DND-41 (cell line): ENCODE measurements at places on chromosomes 7 and 10.

GRCh38 chr10:103835096-103836050, 20.0 kb downstream of the SH3PXD2A start:
- DNase-seq = no peak

GRCh38 chr7:29988424-29989256, 961 bp downstream of the SCRN1 start:
- no peak for DNase-seq

DNA sequence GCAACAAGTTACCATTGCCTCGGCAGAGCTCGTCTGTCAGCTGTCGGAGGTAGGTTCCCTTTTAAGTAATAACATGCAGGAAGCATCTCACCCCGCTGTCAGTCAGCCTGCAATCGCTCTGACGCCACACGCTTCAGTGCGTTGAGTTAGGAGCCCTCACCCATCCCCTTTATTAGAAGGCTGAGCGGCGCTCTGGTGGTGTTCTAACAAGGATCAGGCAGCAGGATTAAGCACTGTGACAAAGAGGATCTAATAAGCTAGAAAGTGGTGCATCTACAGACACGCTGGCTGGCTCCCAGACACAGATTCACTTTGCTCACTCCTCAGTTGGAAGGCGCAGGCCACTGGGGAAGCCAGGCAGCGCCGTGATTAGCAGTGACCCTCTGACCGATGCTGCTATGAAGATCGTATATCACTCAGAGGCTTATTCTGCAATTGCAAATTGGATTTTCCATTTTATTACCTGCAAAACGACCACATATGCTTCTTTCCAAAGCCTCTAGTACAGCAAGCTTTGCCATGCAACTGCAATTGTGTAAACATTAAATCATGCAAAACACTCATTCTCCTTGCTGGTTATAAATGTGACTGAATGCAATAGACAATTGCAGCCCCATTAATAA, 117.7 kb downstream of the RSU1 start:
- DNase-seq = no peak

DNA sequence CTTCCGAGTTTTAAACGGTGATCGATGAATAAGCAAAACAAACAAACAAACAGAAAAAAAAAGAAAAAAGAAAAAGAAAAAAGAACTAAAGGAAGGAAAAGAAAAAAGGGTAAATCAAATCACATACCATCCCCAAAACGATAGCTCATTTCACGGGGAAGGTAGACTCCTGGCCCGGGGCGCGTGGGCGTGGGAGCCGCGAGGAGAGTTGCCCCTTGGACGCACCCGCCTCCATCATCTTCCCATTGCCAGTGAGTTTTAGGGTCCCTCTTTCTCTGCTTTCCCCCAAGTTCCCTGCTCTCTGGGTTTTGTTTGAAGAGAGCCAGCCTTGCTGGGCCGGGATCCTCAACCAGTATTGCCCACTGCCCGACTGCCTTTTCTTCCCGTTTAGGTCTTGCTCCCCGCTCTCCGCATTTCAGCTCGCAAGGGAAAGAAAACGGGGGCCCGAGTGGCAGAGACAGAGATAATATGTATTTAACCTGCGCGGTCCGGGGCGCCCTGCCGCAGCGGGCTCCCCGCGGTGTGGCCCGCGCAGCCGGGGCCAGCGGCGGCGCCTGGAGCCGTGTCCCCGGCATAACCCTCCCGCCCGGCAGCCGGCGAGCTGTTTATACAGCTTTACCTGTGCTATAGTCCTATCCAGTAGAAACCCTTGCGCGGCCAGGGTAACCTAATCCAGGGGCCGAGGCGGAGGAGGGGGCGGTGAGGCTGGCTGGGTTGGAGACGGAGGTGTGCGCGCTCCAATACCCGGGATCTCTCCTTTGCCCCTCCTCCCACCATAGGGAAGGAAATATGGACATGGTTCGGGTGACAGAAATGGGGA, 5.2 kb upstream of the GATA3 start:
- no peak for DNase-seq

- DNase-seq = no peak
These were observed 6.7 kb upstream of the OTUD1 start for GRCh38 chr10:23432166-23432565.

GRCh38 chr7:113698556-113699220, 220.1 kb downstream of the PPP1R3A start:
- peak; percentile 7 for DNase-seq

DNA sequence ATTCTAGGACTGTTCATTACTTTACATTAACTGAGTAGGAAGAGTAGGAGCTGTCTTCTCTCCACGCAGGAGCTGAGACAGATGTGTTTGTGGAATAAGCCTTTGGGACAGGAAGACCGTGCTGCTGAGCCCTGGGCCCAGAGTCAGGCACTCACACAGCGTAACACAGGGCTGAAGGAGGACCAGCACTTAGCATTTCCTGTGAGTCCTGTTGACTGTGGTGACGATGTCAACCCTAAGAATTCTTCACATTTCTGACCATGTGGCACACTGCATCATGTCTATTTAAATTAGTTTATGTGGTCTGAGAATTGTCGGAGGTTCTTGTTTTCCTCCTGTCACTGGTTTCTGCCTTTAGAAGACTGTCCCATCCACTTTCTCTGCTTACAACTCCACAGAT, 117.2 kb downstream of the PIP4K2A start:
- DNase-seq = no peak

GRCh38 chr7:155308330-155309020, 10.8 kb downstream of the INSIG1 start:
- no peak for DNase-seq

DNA sequence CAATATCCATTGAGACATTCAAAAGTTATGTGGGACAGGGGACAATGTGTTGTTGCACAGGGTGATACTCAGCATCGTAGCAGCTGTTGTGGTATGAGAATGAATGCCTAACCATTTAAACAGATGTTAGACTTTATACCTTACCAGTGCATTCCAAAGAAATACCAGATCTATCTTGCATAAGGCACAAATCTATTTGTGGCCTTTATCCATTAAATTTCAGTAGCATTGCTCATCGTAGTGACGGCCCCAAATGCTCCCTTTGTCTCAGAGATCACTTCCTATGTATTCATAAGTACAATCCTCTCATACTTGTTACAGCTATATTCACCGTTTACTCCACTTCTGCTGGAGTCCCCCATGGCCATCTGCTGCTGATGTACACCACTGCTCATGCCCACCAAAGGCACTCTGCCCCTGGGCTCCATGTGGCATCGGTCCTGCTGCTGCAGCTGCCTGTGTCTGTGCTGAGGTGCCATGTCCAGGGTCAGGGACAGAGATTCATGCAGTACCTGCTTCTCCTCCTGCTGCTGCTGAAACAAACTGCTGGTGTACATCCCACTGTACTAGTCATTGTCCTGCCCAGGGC, 96.3 kb downstream of the CPED1 start:
- DNase-seq = no peak

- DNase-seq = no peak
These were observed 69.5 kb downstream of the ADAM22 start for GRCh38 chr7:88003581-88003980.

- DNase-seq = no peak
These were observed 64.9 kb upstream of the C1QL3 start for GRCh38 chr10:16586358-16587138.

DNA sequence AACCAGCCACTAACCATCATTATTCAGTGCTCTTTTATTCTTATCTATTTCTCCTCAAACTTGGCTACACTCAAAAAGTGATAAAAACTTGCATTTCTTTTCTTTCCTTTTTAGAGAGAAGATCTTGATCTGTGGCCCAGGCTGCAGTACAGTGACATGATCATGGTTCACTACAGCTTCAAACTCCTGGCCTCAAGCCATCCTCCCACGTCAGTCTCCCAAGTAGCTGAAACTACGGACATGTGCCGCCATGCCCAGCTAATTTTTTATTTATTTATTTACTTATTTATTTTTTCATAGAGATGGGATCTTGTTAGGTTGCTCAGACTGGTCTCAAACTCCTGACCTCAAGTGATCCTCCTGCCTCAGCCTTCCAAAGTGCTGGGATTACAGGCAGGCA, 24.6 kb upstream of the TMEM248 start:
- DNase-seq = no peak

DNA sequence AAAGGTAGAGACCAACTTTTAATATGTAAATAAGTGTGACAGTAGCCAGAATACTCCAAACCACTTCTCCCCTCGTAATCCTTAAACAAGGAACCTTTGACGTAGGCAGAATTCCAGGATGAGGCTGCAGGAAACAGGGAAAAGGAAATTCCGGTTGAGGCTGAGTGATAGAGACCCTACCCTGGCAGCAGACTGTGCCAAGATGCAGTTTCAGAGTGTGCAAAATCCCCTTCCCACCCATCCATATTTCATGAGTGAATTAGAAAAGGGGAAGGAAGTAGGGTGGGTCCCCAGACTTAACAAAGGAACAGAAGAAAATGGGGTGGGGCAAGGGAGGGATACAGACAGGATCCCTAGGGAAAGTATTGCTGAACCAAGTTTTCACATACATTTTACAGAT, 143.0 kb downstream of the RAPGEF5 start:
- DNase-seq = no peak

- no peak for DNase-seq
These were observed 265.9 kb upstream of the SORCS1 start for GRCh38 chr10:107430446-107430845.
